Stimulated activated CD8-positive, alpha-beta memory T cell treated with anti-CD3 and anti-CD28 coated beads, Interleukin-15, amount 100 ng/mL, for 4 hours (primary cell): ENCODE measurements at places on chromosomes 3 and 15.
A peak's percentile ranks its signal among the peaks of the same experiment; 100 is the strongest.

DNA sequence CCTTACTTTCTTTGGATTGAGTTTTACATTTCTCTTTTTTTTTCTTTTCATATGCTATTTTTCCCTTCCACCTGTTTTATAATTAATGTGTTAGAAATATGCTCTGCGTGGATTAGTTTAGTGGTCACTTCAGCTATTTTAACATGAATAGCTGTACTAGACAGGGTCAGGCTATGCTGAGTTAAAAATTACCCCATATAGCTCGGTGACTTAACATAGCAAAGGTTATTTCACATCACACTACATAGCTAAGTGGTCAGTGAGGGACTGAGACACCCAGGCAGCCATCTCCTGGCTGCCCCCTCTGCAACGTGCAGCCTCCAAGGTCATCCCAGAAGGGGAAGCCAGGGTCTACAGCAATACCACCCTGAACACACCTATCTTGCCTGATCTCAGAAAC lies 46.9 kb upstream of the KIF23 start:
- no peak for DNase-seq

- DNase-seq = no peak
Measured at GRCh38 chr3:164250923-164251322, 827.4 kb downstream of the SI start.

DNA sequence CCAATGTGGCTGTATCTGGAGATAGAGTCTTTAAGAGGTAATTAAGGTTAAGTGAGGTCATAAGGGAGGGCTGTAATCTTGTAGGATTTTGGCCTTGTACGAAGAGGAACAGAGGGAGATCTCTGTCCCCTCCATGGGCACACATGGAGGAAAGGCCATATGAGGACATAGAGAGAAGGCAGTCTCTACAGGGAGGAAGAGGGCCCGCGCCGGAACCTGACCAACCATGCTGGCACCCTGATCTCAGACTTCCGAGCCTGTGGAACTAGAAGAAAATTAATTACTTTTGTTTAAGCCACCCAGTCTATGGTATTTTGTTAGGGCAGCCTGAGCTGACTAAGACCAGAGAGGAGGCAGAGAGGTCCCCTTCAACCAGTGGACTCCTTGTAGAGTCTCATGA lies 17.7 kb upstream of the MRPS22 start:
- no peak for DNase-seq

DNA sequence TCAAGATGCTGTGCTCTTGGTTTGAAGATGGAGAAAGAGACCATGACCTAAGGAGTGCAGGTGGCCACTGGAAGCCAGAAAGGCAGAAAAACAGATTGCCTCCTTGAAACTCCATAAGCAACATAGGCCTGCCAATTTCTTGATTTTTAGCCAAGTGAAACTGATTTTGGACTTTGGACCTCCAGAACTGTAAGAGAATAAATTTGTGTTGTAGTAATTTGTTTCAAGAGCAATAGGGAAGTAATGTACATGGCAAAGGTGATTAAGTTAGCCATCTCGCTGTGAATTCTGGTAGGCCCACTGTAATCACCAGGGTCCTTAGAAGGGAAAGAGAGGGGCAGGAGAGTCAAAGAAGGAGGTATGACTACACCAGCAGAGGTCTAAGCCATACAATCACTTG lies 238.8 kb downstream of the CNTN3 start:
- no peak for DNase-seq

DNA sequence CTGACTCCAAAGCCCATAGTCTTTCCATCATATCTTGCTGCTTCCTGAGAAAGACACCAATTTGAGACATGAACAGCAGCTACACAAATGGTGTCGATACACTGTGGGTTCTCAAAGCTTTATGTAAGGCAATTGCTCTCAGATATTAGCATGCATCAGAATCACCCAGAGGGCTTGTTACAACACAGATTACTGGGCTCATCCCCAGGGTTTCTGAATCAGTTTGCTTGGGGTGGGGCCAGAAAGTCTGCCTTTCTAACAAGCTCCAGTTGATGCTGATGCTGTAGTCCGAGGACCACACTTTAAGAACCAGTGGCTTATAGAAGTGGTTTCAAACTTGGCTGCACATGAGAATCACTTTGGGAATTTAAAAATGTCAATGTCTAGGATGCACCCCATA lies 86.5 kb downstream of the SEMA6D start:
- DNase-seq = no peak

GRCh38 chr15:38463893-38464292 lies 10.0 kb downstream of the FAM98B start:
- DNase-seq = no peak

DNA sequence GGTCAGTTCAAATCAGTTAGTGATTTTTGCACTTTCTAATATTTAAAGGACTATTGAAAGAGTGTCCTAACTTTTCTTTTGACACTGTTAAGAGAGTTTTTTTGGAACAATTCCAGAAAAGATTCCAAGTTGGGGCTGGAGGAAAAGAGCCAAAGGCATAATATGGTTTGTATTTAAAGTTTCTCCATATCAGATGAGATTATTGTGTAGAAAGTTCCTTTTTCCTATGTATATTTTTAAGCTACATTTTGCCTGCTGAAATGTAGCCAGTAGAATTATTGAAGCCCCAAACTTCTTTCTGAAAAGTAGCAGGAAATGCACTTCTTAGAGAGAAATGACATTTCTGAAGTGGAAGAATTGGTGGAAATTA lies 136.5 kb upstream of the TSC22D2 start:
- no peak for DNase-seq

- no peak for DNase-seq
Measured at GRCh38 chr15:89026167-89026566, 62.1 kb upstream of the ABHD2 start.

- no peak for DNase-seq
Measured at GRCh38 chr3:78029775-78030174, 989.9 kb downstream of the ROBO2 start.

DNA sequence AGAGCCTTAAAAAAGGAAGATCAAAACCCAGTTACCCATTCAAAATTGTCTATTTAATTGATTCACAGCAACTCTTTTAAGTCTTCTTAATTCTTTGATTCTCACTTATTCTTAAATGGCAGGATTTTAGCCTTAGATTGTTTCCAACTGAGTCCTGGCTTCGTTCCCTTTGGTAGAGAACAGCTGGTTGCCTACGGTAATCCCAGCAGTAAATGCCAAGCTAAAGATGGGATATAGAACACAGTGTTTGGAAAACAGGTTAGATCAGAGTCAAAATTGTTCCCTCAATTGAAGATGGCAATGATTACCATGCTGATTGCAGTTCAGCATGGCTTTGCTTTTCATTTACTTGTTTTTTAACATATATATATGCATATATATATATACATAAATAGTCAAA lies 300.9 kb downstream of the PYDC2 start:
- no peak for DNase-seq

DNA sequence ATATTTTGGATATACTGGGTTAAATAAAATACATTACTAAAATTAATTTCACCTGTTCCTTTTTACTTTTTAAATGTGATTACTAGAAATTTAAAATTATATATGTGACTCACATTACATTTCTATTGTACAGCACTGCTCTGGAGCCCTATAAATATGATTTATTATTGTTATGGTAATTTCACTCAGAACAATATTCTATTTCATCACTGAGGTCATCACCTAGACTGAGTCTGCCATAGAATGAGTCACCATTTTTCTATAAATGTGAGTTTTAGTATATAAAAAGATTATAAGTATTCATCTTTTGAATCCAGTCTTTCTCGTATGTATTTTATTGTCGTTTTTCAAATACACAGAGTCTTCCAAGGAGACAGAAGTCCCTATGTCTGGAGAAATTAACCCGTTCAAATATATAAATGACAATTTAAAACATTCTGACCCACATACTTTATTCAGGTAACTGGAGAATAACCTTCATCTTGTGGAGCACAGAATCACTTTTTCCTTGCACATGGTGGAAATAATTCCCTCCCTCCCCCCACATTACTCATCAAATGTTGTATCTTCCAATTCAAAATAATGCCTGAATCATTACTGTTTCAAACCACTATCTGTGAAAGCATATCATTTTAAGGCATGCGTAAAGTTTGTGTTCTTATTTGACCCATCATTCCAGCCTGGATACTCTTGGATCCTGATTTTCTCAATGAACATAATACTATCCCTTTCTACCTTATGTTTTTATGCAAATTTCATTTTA lies 30.0 kb downstream of the CHST14 start:
- DNase-seq = no peak

GRCh38 chr3:123884203-123884831 lies at the start of gene MYLK:
Gene MYLK (minus strand): TSS chr3:123884332. CDS start chr3:123793841, 90,491 bp downstream.
- no peak for DNase-seq

DNA sequence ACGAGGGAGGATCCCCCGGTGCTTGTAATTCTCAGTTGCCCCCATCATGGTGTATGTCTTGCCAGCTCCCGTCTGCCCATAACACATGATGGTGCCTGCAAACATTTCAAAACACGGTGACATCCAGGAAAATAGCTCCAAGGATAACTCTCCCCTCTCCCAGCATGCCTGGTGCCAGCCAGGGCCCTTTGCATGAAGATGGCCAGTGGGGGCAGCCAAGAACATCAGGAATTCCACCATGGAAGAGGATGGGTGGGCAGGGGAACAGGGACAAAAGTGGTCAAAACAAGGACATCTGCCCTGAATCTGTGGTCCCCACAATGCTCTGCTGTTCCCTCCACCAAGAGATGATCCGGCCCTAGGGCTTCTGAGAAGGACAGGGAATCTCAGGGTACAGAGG lies 9.0 kb downstream of the KIF9 start:
- no peak for DNase-seq

DNA sequence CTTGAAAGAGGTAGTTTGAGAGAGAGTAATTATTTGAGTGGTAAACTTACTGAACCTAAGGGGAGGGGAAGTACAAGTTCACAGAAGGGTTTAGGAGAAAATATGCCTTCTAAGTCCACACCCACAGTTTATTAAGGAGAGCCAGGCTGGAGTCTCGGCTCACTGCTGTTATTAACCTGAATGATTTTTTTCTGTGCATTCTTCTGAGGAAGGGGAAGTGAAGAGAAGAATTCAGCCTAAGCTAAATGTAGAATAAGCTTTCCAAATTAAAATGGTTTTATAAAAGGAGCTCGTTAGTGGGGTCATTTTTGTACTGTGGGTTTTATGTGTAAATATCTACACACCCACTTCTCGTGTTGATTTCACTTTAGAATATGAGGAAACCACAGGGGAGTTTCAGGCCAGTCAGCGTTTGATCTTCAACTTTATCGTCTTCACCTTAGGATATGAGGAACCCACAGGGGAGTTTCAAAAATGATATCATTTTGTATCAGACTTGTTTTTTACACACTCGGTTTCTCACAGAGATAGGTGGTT lies 1.5 kb downstream of the WHAMM start:
- DNase-seq = peak; percentile 36

DNA sequence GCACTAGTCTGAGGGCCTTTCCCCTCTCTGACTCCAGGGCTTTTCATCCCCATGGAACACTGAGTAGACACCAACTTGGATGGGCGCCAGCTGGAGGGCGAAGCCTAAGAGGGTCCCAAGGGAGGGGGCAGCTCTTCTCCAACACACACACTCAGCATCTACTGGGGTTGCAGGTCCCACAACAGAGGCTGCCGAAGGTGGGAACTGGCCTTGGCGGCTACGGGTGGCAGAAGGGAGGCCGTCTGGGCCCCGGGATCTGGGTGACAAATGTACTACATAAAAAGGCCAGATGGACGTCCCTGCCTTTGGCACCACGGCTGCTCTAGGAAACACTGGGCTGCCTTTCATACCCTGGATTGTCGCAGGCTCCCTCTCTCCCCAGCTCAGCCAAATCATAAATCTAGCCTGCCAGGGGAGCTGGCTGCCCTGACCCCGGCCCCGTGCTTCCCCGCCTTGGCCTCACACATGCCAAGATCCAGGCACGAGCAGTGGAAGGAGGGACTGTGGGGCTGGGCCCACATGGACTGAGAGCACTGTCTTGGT lies 31.5 kb downstream of the SEMA5B start:
- DNase-seq = no peak

- DNase-seq = no peak
Measured at GRCh38 chr3:63076357-63076756, 201.1 kb upstream of the CADPS start.

GRCh38 chr3:110858549-110858948 lies 213.1 kb upstream of the NECTIN3 start:
- no peak for DNase-seq

DNA sequence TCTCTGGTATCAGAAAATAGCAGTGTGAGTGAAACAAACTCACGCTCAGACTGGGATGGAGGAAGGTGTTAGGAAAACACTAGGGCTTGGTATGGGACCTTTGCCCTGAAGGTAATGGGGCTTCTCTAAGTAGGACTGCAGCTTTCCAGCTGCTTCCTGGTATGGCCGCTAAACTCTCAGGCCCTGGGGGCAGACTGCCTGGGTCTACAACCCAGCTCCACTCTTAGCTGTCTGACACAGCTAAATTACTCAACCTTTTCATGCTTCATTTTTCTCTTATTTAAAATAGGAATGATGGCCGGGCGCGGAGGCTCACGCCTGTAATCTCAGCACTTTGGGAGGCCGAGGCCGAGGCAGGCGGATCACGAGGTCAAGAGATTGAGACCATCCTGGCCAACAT lies 5.2 kb upstream of the YEATS2 start:
- DNase-seq = no peak

DNA sequence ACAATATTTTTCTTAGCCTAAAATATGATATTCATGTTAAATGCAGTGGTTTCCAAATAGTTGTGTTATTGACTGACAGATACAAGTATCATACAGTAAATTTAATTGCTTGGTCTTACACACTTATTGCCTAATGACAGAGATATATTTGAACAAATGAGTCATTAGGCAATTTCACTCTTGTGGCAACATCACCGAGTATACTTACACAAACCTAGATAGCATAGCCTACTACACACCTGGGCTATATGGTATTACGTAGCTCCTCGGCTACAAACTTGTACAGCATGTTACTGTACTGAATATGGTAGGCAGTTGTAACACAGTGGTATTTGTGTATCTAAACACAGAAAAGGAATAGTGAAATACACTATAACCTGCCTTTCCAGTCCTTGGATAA lies 50.3 kb downstream of the SERPINI1 start:
- no peak for DNase-seq

DNA sequence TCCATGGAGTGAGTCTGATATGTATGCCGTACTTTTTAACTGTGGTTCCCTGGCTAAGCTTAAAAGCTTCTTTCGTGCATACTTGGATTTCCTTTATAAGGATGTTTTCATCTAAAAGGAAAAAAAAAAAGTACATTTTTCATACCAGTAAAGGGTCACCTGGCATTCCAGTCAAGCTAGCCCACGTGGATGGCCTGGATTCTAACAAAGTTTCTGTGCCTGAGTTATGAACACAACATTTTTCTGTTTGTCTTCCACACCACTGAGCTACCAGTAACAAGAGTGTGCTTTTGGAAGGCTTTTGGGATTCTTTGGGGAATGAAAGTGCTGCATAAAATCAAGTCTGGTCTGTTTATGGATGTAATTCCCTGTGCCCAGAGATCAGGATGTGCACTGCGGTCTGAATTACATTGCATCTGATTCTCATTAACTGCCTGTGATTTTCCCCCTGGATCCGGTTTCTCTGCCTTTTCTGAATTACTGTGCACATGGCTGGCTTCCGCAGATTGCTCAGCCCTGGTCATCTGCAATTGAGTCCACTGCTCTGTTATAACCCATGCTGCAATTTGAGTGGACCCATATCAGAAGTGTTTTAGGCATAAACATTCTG lies 38.2 kb upstream of the MAGI1 start:
- DNase-seq = no peak

- no peak for DNase-seq
Measured at GRCh38 chr15:58217460-58217859, 79.3 kb downstream of the AQP9 start.

- no peak for DNase-seq
Measured at GRCh38 chr3:40045051-40045450, 235.6 kb downstream of the MYRIP start.

GRCh38 chr3:170740726-170741591 lies 129.0 kb downstream of the RPL22L1 start:
- DNase-seq = no peak
